ENCODE measurements at places on chromosomes 13 and 19.
A peak's percentile ranks its signal among the peaks of the same experiment; 100 is the strongest.

- DNase-seq = no peak
These were observed 11.0 kb upstream of the CA11 start for GRCh38 chr19:48656840-48657474.

DNA sequence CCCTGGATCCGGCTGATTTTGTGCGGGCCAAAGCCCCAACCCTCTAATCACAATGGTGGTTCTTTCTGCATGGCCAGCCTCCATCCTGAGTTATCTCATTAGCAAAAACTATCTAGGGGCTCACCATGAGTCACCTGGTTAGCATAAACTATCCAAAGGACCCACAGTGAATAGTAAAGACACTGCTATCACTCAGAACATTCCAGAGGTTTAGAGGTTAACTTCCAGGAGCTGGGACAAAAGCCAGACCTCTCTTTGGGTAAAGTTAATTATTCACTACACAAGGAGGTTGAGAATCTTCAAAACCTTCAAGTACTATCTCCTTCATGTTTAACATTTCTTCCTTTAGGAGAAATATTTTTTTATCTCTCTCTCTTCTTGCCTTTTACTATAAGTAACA is 18.8 kb upstream of the PPP5C start:
- DNase-seq = no peak

DNA sequence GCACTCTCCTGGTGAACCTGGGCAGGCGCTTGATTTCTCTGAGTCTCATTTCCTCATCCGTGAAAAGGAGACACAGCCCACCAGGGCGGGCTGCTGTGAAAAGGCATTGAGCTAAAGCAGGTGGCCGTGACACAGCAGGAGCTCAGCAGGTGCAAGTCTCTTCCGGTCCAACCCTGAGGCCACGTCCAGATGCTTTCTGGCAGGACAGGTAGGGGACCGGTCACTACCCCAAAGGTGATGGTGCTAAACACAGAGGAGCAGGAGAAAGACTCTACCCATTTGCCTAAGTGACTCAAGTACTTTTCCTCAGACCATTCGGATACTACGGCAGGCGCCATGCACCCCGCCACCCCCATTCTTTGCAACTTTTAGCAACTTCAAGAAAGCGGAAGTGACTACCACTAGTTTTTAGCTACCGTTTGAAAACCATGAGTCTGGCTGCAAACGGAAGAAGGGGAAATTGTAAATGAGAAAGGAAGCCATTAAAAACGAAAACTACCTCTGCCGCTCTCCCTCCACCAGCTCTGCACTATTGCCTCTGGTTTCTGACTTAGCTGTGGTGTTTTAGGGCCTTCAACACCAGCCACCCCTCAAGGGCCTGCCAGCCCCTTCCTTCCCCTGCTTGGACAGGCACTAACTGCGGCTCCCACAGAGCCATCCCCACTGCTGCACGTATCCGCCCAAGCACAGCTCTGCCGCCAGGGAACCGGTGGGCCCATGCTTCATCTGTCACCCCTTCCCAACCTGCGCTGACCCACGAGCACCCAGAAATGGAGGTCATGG is 4.8 kb downstream of the PPP6R1 start:
- DNase-seq = peak; percentile 3

DNA sequence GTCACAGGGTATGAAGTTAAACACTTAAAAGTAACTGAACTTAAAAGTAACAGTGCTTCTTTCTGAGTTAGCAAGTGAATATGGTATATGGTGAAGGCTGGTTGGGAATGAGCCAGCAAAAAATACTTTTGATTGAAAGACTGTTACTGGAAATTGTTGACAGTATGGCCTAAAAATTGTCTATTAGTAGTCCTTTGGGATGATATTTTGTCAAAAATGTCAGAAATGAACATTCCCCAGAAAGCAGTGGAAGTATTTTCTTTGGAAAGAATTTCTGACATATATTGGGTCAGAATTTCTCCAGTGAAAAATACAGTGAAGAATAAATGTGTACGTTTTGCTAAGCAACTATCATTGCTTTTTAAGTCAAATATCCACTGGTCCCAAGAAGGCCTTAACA is 860.5 kb downstream of the PCDH9 start:
- no peak for DNase-seq

GRCh38 chr13:101492251-101492910 is 39.9 kb downstream of the ITGBL1 start:
- DNase-seq = no peak

DNA sequence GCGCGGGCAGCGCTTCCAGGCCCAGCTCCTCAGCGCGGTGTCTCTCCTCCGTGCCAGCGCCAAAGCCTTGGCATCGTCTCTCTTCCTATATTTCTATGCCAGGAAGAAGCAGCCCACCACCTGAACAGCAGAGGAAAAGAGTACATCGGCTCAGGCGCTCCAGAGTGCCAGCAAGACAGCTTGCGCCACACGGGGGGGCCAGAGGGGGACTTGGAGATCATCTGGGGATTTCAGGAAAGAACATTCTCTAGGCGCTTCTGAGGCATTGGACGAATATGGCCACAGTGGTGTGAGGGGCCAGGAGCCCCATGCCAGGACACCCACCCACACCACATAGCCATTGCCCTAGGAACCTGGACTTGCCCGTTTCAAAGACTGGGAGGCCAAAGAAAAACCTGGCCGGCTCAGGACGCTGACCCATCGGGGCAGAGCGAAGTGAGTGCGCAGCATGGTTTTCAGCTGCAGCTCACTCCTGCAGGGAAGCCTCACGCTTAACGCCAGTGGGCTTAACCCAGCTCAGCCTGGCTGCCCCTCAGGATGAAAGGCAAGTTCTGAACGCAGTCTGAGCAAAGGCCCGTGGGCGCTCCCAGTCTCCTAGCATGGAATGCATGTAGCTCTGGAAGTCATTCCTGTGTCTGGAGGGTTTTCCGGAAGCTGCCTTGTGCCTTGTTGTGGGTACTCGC is 62.1 kb downstream of the GGACT start:
- no peak for DNase-seq

DNA sequence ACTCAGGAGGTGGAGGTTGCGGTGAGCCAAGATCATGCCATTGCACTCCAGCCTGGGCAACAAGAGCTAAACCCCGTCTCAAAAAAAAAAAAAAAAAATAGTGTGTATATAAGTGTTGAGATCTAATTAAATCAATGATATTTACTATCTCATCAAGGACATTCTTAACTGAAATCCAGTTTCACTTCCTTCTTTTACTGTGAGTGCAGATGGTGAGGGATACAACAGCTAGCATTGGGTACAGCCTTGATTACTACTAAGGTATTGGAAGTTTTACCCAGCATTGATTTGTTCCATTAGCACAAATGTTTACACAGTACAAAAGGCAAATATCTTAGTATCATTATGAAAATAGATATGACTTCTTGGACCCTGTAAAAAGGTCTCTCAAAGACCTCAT is 546.6 kb downstream of the KCTD12 start:
- no peak for DNase-seq

- no peak for DNase-seq
These were observed 12.8 kb downstream of the SHC2 start for GRCh38 chr19:447816-448560.

DNA sequence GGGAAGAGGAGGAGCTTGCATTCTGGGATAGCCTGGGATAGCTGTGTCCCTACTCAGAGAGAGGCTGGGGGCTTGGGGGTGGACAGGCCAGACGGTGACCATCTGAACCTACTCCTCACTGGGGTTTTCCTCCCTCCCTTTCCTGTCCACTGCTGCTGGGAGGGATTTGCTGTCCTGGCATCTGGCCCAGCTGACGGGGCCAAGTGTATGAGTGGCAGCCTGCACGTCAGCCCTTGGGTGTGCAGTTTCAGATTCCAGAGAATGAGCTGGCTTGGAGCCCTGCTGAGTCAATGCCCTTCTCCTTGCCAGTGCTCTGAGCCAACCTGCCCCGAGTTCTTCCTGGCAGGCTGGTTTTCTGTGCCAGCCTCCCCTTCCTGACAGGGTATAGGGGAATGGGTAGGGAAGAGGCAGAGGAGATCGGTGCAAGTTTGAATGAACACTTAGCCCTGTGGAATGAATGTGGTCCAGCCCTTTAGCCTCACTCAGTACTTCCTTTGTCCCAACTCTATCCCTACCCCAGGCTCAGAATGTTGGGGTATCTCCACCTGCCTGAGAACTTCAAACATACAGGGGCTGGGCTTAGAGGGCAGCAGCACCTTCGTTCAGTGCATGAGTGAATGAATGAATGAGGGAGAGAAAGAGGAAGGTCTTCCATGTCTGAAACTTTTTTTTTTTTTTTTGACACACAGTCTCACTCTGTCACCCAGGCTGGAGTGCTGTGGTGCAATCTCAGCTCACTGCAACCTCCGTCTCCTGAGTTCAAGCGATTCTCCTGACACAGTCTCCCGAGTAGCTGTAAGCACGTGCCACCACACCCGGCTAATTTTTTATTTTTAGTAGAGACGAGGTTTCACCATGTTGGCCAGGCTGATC is 1.8 kb upstream of the ANGPTL4 start:
- DNase-seq = peak; percentile 82

GRCh38 chr13:37076818-37077217 is 17.3 kb upstream of the SUPT20H start:
- DNase-seq = no peak

DNA sequence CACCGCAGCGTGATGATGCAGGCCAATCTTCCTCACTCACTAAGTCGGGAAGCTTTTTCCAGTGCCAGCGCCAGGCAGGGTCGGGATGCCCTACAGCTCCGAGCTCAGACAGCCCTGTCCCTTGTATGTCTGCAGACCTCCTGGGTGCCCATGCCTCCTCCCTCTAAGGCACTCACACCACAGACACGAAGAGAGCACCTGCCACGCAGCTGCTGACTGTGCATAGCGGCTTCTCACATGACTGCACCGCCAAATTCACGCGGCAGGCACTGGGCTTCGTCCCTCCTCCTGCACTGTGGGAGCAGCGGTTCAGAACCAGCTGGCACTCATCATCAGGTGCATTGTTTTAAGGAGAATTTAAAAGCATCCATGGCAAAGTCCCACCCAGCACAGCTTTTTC is 88.1 kb downstream of the SLC7A1 start:
- DNase-seq = no peak

DNA sequence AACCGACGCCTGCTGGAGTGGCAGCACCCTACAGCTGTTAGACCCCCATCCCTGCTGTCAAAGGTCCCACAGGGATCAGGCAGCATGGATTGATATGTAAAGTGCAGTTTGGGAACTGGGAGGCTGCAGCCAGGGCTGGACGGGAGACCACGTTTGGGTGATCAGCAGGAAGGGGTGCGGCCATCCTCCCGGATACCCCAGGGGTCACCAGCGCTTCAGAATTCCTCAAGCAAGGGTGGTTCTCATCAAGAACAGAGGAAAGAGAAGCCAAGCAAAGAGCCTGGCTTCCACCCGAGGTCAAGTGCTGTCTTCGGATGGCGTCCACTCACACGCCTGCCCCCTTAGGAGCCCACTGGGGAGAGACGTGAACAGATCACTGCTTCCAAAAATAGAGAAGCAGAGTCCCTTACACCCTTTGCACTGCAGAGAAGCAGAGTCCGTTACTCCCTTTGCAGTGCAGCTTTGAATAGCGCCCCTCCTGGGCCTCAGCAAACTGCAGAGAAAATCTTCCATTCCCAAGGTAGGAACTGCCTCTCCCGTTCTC is 35.5 kb downstream of the DHRS12 start:
- no peak for DNase-seq

DNA sequence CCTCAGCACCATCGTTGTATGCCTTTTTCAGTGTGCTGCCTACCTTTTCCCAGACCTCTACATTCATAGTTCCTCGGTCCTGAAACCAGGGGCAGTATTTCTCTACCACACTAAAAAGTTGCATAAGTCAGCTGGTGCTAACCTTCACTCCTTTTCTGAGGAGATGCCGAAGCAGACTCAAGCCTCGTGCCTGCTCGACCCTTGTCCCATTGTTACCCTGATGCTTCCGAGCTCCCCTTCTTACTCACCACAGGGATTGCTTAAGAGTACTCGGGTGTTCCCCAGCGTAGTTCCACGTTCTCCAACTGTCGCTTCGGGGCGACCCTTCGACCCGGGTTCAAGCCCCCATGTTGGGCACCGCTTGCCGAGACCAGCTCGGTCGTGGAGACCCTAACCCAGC is 19.0 kb upstream of the IL17D start:
- DNase-seq = no peak

- peak; percentile 27 for DNase-seq
These were observed 6.7 kb downstream of the DNM2 start for GRCh38 chr19:10724573-10725071.

DNA sequence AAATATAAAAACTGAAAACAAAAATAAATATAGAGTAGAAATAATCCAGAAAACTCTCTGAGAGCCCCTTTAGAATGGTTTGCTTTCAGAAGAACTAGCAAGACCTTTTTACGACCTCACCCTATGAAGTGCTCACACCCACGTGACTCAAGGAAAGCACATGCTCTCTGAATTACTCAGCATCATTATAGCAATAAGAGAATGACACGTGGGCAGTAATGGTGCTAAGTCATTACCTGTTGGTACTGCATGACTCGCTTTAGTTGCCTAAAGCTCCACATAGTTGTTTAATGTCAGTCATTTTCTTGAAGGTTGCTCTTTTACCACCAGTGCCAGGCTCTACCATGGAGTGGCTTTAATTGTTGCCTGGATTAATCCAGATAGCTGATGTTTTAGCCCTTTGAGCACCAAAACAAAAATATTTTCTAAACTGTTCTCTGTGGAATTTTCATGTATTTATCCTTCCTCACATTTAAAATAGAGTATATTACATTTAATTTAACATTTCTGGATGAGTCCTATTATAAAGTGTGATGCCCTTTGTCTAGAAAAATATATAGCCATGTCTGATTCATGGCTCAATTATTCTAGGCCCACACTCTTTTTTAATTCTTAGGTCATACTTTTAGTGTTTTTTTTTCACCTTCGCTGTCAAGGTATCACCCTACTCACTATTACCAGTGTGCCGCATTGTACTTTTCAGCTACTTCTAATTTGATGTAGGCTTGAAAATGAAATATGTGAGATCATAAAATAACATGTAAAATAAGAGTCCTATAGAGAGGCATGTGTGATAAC is 56.8 kb downstream of the THSD1 start:
- no peak for DNase-seq

DNA sequence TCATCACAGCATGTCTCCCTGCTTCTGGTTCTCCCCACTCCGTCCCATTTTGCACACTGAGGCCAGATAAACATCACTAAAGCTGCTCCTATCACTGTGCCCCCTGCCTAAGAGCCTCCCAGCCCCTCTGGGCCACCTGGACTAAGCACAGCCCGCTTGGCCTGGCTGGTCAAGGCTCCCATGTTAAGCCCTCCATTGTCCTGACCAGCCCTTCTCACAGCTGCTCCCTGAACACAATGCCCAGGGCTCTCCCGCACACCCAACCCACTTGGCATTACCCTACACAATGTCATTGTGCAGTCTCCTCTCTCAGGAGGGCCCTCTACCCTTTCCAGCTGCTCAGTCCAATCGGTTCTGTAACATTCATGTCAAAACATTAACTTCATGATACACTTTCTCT is 133.4 kb downstream of the NUFIP1 start:
- DNase-seq = no peak

DNA sequence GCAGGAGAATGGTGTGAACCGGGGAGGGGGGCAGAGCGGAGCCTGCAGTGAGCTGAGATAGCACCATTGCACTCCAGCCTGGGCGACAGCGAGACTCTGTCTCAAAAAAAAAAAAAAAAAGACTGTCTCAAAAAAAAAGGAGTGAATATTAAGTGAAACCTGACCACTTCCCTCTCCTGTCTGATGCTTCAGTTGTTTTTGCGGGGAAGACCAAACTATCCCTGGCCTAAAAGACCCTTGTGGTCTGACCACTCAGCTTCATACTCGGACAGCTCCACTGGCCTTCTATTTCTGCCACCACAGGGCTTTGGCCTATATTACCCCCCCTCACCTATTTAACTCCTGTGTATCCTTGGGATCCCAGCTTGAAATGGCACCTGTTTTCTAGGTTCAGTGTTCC is 2.3 kb downstream of the CLASRP start:
- no peak for DNase-seq
